ENCODE measurements at places on chromosomes 7 and 10. TPM values are rescaled to one million over a fixed set of nuclear protein-coding genes. Genes with fewer than 3 reads are reported as not detected.

NPC1L1 gene
- 0.03 TPM for polyA plus RNA-seq

GPR85 gene
- 2.0 TPM for polyA plus RNA-seq

HTR7 gene
- polyA plus RNA-seq = 12.7 TPM

SHH gene
- polyA plus RNA-seq = not detected

LIPN gene
- not detected for polyA plus RNA-seq

SDK1 gene
- polyA plus RNA-seq = 0.75 TPM

GRCh38 chr7:82410461-82410860 lies 33.1 kb downstream of the CACNA2D1 start:
- H3K36me3 ChIP-seq = no peaks in the 10 kb centered on the region
- H3K27me3 ChIP-seq = no peaks in the 10 kb centered on the region
- no peak for DNase-seq

DNA sequence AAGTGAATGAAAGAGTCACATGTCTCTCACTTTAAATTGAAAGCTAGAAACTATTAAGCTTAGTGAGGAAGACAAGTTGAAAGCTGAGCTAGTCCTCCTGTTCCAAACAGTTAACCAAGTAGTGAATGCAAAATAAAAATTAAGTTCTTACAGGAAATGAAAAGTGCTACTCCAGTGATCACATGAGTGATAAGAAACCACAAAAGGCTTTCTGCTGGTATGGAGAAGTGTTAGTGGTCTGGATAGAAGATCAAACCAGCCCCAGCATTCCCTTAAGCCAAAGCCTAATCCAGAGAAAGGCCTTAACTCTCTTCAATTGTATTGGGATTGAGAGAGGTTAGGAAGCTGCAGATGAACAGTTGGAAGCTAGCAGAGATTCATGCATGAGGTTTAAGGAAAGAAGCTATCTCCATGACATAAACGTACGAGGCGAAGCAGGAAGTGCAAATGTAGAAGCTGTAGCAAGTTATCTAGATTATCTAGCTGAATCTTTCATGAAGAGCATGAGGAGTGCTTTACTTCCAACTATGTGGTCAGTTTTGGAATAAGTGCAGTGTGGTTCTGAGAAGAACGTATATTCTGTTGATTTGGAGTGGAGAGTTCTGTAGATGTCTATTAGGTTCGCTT lies 261.6 kb downstream of the MDFIC start:
- DNase-seq = no peak
- H3K27me3 ChIP-seq = no peaks in the 10 kb centered on the region
- H3K4me1 ChIP-seq = no peaks in the 10 kb centered on the region
- H3K36me3 ChIP-seq = no peaks in the 10 kb centered on the region
- no peak overlapping the region for H3K4me3 ChIP-seq

DNA sequence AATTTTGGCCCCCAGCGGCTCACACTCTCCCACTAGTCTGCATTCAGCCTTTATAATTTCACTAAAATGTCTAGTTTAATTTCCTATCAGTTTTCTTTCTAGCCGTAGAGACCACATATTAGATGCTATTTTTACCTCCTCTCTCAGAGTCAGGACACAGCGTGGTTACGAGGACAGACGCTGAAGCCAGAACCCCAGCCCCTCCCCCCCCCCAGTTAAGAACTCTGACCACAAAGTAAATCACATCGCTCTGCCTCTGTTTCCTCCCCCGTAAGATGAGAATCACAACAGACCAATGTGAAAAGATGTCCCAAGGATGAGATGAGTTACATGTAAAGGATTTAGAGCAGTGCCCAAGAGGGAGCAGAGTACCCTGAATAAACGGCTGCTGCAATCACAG lies 11.1 kb upstream of the TARP start:
- H3K27me3 ChIP-seq = no peaks in the 10 kb centered on the region
- H3K4me3 ChIP-seq = no peak overlapping the region
- no peak for DNase-seq
- H3K36me3 ChIP-seq = no peaks in the 10 kb centered on the region
- no peaks in the 10 kb centered on the region for H3K4me1 ChIP-seq

GRCh38 chr10:13139150-13139549 lies 22.2 kb upstream of the MCM10 start:
- no peak overlapping the region for H3K27ac ChIP-seq
- no peak overlapping the region for H3K4me3 ChIP-seq
- peaks cover 11% of the 10 kb centered on the region for H3K36me3 ChIP-seq
- H3K4me1 ChIP-seq = no peaks in the 10 kb centered on the region
- no peaks in the 10 kb centered on the region for H3K27me3 ChIP-seq

GRCh38 chr10:46255801-46256747 lies 30.7 kb upstream of the ANTXRL start:
- no peaks in the 10 kb centered on the region for H3K4me1 ChIP-seq
- peaks cover 12% of the 10 kb centered on the region for H3K27me3 ChIP-seq
- no peak for DNase-seq
- no peaks in the 10 kb centered on the region for H3K36me3 ChIP-seq
- no peak overlapping the region for H3K27ac ChIP-seq
- H3K4me3 ChIP-seq = no peak overlapping the region

DNA sequence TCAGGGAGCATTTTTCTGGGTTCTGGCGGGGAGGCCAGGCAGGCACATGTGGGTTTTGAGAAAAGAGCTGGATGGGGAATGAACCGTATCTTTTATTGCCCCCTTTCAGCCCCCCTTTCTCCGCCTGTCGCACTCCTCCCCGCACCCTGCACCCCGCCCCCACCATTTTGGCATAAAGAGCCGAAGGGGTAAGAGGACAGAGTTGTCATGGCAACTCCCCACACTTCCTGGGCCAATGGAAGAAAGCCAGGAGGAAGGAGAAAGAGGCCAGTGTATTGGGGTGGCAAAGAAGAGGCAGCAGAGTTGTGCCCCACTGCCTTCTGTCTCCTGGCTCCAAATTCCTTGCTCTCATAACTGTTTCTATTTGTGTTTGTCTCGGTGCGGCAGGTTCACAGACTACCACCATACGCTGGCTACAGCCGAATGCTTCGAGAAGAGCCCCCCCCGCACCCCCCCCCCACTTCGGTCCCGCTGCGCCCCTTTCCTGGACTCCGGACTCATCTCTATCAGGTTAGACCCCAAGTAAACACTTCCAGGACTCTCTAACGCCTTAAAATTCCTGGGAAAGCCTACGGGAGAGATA lies 3.4 kb downstream of the KCNIP2 start:
- no peak overlapping the region for H3K4me3 ChIP-seq
- peaks cover 16% of the 10 kb centered on the region for H3K4me1 ChIP-seq
- no peak for DNase-seq
- H3K27ac ChIP-seq = no peak overlapping the region
- H3K36me3 ChIP-seq = no peaks in the 10 kb centered on the region

- DNase-seq = no peak
- H3K4me1 ChIP-seq = no peaks in the 10 kb centered on the region
- H3K36me3 ChIP-seq = no peaks in the 10 kb centered on the region
- no peak overlapping the region for H3K27ac ChIP-seq
- H3K4me3 ChIP-seq = no peak overlapping the region
These were observed 15.9 kb downstream of the KCNH2 start for GRCh38 chr7:150962290-150962552.

DNA sequence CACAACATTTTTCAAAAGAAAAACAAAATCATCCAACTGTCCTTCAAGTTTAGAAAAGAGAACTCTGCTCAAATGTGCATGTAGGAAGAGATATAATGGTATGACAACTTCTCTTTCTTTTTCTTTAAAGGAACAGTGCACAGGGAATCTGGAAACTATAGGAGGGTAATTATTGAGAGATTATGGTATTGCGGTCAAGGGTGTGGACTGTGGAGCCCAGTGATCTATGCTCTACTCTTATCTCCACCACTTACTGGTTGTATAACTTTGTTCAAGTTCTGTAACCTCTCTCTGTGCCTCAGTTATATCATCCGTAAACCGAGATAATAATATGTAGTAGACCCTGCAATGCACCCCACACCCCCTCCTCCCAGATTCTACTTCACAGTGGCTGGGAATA lies 69.8 kb upstream of the PCGF5 start:
- no peaks in the 10 kb centered on the region for H3K36me3 ChIP-seq
- no peaks in the 10 kb centered on the region for H3K4me1 ChIP-seq
- H3K4me3 ChIP-seq = no peak overlapping the region
- peaks cover 2% of the 10 kb centered on the region for H3K27me3 ChIP-seq
- DNase-seq = no peak
- no peak overlapping the region for H3K27ac ChIP-seq

- no peaks in the 10 kb centered on the region for H3K36me3 ChIP-seq
- no peak for DNase-seq
These were observed 145.1 kb downstream of the SLIT1 start for GRCh38 chr10:97040706-97041105.

- DNase-seq = no peak
- peaks cover 42% of the 10 kb centered on the region for H3K36me3 ChIP-seq
- no peaks in the 10 kb centered on the region for H3K27me3 ChIP-seq
- H3K4me1 ChIP-seq = peaks cover 75% of the 10 kb centered on the region
These were observed at the start of gene PLAU for GRCh38 chr10:73910764-73911552. PLAU (plus strand) TSS chr10:73911132; CDS start chr10:73911556, 424 bp downstream.

DNA sequence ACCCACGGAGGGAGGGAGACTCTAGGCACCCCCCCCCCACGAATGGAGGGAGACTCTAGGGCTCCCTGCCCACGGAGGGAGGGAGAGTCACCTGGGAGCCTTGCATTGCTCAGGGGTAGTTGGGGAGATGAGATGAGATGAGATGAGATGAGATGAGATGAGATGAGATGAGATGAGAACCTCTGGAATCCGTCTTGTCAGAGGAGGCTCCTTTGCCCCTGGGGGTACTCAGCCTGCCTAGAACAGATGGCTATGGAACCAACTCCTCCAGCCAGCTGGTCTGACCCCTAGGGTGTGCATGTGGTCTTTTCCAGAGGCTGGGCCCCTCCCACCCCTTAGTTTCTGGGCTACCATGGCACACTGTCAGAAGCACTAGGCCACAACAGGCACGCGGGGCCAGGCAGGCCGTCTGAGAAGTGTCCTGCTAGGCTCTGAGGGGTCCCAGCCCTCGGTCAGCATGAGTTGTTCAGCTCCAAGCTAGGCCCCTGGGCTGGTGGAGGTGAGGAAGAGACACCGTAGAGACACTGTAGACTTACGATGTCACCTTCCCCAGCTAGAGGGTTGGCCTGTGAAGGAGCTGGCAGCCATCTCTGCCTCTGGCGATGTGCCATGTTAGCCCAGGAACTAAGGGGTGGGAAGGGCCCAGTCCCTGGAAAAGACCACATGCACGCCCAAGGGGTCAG lies 8.8 kb downstream of the TSPAN15 start:
- H3K36me3 ChIP-seq = no peaks in the 10 kb centered on the region
- no peak overlapping the region for H3K4me3 ChIP-seq
- peaks cover 22% of the 10 kb centered on the region for H3K4me1 ChIP-seq
- H3K27me3 ChIP-seq = no peaks in the 10 kb centered on the region
- no peak overlapping the region for H3K27ac ChIP-seq

GRCh38 chr7:123999703-124000102 lies 33.2 kb downstream of the TMEM229A start:
- no peaks in the 10 kb centered on the region for H3K27me3 ChIP-seq
- no peak overlapping the region for H3K4me3 ChIP-seq
- H3K4me1 ChIP-seq = no peaks in the 10 kb centered on the region
- no peaks in the 10 kb centered on the region for H3K36me3 ChIP-seq
- DNase-seq = no peak
- H3K27ac ChIP-seq = no peak overlapping the region

GRCh38 chr10:114261076-114261475 lies 22.0 kb downstream of the VWA2 start:
- peak overlapping the region; percentile 57 for H3K27ac ChIP-seq
- H3K36me3 ChIP-seq = no peaks in the 10 kb centered on the region
- no peak for DNase-seq
